ENCODE measurements at places on chromosomes 7 and 10. TPM values are rescaled to one million over a fixed set of nuclear protein-coding genes. Genes with fewer than 3 reads are reported as not detected.
A peak's percentile ranks its signal among the peaks of the same experiment; 100 is the strongest.

DNA sequence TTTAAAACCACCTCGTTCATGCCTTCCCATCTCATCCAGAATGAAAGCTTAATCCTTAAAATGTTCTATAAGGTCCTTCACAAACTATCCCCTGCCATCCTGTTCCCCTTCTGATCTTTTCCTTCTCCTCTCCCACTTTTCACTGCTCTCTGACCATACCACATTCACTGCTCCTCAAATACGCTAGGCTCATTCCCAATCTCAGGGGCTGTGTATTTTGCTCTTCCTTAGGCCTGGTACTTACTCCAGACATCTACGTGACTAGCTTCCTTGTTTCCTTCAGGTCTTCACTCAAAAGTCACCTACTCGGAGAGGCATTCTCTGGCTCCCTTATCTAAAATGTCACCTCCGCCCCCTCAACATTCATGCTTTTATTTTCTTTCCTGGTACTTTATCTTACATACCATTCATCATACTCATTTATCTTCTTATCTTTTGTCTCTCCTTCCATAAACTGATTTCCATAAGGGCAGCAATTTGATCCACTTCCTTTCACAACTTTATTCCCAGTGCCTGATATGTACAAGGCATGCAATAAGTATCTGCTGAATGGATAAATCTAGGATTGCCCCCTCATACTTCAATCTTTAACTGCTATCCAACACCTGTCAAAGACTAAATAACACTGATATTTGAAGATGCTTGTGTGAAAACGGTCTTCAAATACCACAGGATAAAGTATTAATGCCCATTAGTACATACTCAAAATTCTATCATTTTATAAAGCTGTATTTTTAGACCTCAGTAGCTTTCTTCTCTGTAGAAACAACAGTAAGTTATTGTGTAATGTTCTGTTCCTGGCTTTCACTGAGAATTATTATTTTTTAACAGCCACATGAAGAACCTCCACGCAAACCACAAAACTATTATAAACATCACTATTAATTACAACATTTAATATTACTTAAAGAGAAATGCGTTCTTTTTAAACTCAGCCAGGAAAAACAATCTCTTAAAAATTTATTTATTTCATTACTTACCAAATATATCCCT lies 27.0 kb downstream of the JMJD1C start:
- DNase-seq, result peak; percentile 55

DNA sequence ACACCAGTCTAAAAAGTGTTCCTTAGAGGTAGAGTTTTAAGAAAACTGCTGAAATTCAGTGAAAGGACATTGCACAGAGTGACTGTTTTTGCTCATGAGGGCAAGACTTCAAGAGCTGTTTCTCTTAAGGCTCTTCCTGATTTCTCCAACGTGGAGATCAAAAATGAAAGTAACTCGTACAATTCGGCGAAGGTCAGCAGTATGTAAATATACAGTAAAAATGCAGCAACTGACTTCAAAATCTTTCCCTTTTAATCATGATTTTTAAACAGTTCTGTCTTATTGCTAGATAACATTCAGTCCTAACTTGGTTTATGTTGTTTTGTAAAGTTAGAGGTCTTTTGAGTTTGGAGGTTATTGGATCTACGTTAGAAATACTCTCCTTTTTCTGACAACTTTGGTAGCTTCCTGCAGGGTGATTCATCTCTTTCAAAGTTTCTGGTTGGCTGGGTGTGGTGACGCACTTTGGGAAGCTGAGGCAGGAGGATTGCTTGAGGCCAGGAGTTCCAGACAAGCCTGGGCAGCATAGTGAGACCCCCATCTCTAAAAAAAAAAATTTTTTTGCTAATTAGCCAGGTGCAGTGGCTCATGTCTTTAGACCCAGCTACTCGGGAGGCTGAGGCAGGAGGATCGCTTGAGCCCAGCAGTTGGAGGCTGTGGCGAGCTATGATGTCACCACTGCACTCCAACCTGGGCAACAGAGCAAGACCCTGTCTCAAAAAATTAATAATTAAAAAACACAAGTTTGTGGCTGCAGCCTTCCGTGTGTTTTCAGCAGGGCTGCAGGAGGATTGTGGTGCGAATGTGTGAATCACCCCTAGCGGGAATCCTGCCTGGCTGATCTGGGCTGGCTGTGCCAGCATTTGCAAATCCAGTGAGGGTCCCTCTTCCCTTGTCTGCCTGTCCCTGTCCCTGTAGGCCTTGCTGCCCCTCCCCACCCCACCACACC lies 29.2 kb upstream of the AP5Z1 start:
- no peak for DNase-seq

- DNase-seq, result no peak
Measured at GRCh38 chr10:93568105-93568390, 1.6 kb downstream of the FFAR4 start.

DNA sequence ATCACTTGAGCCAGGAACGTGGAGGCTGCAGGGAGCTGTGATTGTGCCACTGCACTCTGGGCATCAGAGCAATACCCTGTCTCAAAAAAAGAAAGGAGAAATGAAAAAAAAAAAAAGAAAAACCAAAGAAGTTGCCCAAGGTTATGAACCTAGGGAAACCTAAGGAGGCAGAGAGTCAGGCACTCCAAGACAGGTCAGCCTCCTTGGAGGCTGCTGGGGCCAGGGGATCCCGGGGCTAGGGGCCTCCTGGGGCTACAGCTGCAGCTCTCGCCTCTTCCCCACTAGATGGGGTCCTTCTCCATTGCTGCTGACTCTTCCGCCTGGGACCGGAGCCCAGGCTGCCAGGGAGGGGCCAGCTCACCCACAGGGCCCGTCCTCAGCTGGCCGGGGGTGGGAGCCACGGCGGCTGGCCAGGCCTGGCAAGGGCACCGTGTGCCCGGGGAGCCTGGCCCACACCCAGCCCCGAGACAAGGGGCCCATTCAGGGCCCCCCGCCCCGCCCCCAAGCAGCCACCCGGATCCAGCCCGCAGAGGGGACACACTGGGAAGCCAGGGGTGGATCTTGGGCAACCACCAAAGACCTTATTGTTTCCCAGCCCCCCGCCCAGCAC lies 1.7 kb upstream of the SPACDR start:
- peak; percentile 80 for DNase-seq

DNA sequence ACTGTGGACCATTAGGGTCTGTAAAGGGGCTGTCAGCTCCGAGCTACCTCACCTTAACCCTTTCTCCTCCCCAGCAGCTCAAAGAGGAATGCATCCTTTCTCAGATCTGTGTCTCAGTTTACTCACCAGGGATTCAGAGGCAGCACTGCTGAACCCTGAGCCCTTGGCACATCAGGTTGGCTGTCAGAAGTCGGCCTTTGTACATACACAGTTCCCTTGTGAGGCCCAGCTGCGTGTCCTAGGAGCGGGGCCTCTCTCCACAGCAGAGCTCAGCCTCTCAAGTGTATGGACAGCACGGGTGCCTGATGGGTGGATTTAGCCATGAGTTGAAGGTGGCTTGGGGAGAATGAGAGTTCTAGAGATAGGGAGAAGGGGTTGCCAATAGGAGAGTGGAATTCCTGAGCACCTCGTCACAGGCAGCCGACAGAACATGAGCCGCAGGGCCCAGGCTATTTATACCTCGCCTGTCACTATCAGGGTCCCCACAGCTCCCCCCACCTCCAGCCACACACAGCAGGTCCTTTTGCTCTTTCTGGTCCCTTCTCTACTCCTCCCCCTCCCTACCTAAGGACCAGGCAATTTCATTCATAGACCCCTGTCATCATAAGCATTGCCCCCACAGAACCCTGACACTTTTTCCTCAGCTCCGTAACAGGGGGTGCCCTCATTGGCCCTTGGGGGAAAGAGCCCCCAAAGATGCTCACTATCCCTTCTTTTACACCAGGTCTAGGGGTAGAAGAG lies 2.1 kb upstream of the FLNC start:
- no peak for DNase-seq

Gene SP8
- polyA plus RNA-seq, result 0.23 TPM

Gene TDRD1
- polyA plus RNA-seq, result not detected
